Fibroblast of lung (primary cell): ENCODE measurements at places on chromosomes 13 and 19. TPM values are rescaled to one million over a fixed set of nuclear protein-coding genes. Genes with fewer than 3 reads are reported as not detected.
A peak's percentile ranks its signal among the peaks of the same experiment; 100 is the strongest.

DNA sequence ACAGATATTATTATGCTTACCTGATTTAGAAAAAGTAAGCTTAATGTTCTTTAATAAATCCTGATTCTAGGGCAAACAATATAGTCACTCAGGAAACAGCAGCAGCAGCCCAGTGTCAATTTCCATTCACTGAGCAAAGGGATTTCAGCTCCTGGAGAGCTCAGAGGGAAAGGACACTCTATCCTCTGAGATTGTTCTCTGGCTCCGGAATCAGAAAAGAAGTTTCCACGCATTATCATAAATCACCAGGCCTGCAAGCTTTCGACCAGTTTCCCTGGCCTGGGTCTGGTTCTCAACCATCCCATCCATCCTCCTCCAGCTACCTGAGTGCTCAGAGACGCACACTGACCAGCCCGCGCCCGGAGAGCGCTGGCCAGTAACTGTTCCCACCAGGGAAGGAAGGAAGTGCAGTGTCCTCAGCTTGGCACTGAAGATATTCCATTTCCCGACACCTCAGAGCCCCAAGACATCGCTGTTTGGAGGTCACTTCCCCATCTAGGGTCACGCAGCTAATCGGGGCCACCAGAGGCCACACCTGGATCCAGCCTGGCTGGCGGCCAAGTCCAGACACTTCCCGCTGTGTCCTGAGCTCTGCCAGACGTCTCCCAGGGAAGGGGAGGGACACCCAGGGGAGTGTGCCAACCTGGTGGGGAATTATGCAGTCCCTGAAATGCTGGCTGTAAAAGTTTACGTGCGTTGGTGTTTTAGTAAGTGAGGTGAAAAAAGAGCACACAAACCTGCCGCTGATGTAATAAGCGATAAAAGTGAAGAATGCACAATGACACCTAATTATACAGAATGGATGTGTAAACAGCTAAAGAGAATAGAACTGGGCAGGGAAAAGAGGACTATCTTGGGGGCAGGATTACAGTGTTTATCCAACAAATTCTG lies 29.1 kb downstream of the EPS15L1 start:
- DNase-seq = no peak

Gene ZNF677
- total RNA-seq = 15.7 and 25.3 TPM in 2 replicates

GRCh38 chr19:11100049-11100448 lies 10.8 kb downstream of the LDLR start:
- DNase-seq = no peak

GRCh38 chr13:94657167-94657566 lies 55.2 kb downstream of the SOX21 start:
- peak; percentile 30 for DNase-seq
